ENCODE measurements at places on chromosomes 4 and X. TPM values are rescaled to one million over a fixed set of nuclear protein-coding genes. Genes with fewer than 3 reads are reported as not detected.

The PPP1R2C gene
- not detected for polyA plus RNA-seq

The LRAT gene
- polyA plus RNA-seq = 0.02 TPM

DNA sequence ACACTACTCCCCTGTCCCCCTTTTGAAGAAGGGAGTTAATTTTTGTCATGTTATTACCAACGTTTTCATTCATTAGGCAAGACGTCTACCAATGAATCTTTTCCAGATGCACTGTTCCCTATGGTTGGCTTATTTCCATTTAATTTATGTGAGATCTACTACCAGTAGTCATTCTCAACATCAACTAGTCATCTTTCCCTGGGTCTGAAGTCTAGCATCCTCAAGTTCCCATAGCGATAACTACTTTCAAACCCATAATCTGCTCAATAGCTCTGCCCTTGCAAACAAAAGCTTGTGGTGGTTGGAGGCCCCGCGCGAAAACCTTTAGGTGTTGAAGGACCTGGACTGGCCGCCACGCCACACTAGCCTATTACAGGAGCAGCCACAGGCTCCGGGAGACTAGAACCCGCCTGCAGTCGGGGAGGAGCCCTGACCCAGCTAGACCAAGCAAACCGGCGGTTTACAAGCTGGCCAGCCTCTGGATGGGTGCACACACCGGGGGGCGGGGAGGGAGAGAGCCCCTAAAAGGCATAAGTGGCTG lies 746 bp downstream of the PPAT start:
- peak; percentile 37 for DNase-seq

- no peak for DNase-seq
These were observed 65.6 kb downstream of the JAKMIP1 start for GRCh38 chr4:6134612-6135220.

DNA sequence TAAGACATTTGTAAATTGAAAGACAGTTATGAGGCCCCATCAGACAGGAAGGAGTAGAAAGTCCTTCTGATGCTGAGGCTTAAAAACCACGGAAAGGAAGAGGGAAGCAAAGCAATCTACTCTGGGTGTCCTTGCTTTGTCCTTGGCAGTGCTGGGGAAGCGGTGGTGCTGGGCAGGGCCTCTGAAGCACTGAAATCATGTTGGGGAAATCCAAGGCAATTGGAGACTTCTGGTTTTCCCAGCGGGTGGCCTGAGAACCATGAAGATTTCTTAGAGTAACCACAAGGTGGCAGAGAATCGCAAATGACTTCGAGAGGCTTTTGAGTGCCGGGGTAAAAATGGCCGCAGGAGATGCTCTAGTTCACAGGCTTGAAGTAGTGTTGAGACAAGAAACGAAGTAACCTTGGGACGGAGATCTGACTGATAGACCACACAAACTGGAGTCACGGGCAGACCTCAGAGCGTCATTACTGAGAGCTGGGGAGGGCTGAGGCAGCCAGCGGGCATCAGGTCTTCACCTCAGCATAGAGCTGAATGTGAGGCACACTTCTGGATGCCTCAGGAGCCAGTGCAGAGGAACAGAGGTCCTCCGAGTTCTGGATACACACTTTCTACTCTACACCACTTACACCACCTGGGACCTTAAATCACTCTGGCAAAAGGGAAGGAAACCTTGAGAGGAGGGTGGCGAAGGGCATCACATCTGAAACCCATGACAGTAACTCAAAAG lies 130.7 kb upstream of the GPRIN3 start:
- no peak for DNase-seq

- DNase-seq = no peak
These were observed 36.3 kb downstream of the HTT-AS start for GRCh38 chr4:3037957-3038461.

DNA sequence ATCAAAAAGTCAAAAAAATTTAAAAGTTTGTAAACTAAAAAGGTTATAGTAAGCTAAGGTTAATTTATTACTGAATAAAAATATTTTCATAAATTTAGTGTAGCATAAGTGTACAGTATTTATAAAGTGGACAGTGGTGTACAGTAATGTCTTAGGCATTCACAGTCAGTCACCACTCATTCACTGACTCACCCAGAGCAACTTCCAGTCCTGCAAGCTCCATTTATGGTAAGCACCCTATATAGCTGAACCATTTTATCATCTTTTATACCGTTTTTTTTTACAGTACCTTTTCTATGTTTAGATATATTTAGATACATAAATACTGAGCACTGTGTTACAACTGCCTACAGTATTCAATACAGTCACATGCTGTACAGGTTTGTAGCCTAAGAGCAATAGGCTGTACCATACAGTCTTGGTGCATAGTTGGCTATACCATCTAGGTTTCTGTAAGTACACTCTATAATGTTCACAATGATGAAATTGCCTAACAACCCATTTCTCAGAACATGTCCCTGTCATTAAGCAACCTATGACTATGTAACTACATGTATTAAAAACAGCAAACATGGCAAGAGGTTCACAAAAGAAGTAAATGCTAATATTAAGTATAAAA lies 18.6 kb downstream of the ACSL4 start:
- peak; percentile 82 for DNase-seq

Data from foreskin keratinocyte (primary cell).